ENCODE measurements at places on chromosomes 3 and 15.

DNA sequence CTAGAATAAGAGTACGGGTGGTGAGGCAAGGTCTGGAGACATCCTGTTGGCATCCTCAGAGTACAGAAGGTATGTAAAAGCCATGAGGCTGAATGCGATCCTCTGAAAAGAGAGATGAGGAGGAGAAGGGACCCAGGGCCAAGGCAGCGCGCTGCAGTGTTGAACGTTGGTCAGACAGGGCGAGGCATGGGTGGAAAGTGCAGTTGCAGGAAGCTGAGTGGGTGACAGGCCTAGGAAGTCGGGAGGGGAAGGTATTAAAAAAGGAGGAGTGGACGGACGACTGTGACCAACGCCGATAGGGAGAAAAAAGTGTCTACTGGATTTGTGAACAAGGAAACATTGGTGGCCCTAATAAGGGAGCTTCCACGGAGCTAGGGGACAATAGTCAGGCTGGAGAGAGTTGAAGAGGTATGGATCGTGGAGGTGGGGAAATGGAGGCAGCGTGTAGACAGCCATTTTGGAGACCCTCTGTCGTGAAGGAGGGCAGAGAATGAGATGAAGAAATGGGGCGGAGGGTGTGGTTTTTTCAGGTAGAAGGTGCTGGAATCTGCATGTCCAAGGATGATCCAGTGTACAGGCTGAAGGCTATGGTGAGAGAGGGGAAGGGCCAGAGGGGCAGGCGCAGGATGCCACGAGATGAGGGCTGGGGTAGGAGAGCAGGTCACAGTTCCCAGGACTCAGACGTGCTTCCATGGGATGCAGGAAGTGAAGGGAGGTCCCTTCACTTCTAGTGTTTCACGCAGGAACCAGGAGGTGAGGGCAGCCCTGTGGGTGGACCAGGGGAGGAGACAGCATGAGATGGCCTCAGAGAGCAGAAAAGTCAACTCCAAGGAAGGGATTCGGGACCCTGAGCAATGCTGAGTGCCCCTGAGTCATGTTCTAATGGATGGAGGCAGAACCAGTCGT lies 115.9 kb downstream of the ASB7 start:
- no peak for DNase-seq

DNA sequence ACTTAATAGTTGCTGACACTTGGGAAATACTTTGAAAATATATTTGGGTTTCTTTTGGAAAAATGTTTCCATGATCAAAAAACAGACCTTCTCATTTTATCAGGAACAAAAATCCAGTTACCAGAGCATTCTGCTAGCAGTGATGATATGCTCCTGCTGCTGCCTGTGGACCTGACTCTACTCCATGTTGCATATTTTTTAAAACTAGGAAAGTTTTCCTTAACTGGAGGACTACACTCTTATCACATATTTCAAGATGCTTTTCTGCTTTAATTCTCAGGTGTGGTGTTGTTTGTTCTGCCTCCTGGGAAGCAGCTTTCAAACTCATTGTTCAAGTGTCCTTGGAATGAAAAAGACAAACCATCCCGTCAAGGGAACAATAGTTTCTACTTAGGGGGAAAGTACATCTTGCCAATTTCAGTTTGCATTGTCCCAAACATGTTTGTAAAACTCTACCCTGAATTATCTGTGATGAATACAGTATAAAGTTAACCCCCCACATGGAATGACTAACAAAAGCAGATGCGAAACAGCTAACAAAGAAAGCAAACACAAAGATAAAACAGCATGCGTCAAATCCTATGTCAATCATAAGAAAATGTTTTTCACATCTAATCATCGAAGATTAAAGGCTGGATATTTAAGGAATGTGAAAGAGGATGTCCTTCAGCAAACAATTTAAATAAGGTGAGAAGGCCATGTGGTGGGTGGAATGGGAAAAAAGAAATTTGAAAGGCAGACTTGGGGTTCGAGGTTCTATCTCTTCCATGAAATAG lies 40.1 kb upstream of the PSMD6 start:
- DNase-seq: no peak

- no peak for DNase-seq
Measured at GRCh38 chr3:194246709-194247349, 104.3 kb downstream of the CPN2 start.

DNA sequence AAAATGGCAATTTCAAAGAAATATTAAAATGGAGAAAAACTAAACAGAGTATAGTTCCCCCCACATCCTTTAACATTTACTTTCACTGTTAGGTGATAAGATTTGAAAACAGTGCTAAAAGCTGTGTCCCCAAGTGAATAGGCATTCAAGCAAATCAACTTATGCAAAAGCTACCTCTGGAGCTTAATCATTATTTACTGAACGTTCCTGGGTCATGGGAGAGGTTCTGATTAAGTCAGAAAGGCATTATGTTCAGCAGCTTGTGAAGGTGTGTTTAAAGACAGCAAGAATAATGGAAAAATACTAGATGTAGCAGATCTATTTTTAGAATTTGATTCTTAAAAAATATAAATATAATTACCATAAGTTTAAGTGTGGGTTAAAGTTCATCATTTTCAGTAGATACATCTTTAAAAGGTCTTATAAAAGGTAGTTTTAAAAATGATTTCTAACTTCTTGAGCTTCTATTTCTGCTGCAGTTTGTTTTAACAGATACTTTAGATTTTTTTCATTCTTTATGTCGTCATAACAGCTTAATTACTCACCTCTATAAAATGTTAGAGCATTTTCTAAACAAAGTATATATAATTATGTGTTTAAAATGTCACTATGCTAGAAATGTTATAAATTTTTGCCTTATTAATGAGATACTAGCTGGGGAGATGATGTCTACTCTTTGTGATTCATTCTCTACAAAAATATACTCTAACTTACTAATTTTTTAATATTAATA lies 127.9 kb downstream of the MITF start:
- no peak for DNase-seq

- DNase-seq: no peak
Measured at GRCh38 chr3:27342267-27342666, 26.9 kb downstream of the NEK10 start.

GRCh38 chr3:64368257-64369020 lies 143.2 kb upstream of the PRICKLE2 start:
- DNase-seq: no peak

GRCh38 chr3:17301271-17301670 lies 416.5 kb downstream of the PLCL2 start:
- no peak for DNase-seq

- DNase-seq: no peak
Measured at GRCh38 chr15:72229947-72230196, 1.1 kb downstream of the PKM start.

GRCh38 chr3:72033666-72034428 lies 248.9 kb upstream of the PROK2 start:
- no peak for DNase-seq

DNA sequence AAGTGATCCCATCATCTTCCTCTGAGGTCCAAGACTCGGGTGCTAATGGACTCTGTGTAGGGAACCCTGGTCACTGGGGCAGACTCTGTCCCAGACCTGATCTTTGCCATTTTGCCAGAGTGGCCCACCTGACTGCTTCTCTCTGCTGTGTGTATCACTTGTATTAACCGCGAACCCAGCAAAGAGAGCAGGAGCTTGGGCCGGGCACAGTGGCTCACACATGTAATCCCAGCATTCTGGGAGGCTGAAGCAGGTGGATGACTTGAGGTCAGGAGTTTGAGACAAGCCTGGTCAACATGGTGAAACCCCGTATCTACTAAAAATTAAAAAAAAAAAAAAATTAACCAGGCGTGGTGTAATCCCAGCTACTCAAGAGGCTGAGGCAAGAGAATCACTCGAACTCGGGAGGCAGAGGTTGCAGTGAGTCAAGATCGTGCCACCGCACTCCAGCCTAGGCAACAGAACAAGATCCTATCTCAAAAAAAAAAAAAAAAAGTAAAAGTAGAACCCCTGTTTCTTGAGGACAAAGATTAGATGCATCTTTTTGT lies 32.9 kb upstream of the CYP11A1 start:
- no peak for DNase-seq

GRCh38 chr3:127448161-127448561 lies 142.4 kb downstream of the TPRA1 start:
- no peak for DNase-seq

DNA sequence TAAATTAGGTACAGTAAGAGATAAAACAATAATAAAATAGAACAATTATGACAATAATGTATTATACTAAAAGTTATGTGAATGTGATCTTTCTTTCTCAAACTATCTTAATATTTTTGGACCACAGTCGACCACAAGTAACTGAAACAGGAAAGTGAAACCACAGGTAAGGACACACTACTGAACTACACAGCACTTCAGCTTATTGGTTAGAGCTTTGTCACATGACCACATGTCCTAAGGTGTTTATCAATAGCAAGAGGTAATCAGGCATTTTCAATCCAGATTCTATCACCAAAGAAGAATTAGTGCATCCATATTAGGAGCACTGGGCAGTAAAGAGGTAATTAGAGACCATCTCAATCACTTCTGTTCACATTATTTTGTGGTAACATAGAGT lies 392.8 kb downstream of the RSL24D1 start:
- no peak for DNase-seq

DNA sequence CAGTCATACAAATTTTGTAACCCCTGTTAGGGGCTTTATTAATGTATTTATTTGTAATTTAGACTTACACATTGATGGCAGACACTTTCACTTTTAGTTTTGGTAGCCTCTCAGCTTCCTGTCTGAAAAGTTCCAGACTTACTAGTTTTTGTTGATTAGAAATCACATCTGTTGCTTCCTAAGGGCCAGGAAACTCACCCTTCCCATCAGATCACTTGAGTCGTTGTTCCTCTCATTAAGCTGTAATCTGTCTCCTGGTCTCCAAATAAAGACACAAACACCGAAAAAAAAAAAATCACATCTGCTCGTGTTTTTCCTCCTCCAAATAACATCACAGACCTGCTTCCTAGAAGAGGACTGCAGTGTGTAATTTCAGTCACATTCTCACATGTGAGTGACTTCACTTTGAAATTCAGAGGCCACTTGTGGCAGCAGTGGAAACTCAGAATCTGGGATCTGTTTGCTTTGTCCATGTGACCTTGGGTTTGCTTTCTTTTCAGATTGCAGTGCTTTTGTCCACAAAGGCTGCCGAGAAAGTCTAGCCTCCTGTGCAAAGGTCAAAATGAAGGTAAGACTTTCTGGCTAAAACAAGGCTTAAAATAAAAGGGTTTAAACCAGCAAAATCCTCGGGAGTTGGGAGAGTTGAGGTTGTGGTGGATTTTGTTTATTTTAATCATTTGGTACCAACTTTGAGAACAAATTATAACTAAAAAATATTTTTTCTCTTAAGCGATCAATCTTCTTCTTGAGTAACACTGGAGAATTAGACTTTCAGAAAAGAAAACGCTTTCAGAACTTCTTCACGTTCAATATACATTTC lies 87.0 kb downstream of the KLHL25 start:
- no peak for DNase-seq

DNA sequence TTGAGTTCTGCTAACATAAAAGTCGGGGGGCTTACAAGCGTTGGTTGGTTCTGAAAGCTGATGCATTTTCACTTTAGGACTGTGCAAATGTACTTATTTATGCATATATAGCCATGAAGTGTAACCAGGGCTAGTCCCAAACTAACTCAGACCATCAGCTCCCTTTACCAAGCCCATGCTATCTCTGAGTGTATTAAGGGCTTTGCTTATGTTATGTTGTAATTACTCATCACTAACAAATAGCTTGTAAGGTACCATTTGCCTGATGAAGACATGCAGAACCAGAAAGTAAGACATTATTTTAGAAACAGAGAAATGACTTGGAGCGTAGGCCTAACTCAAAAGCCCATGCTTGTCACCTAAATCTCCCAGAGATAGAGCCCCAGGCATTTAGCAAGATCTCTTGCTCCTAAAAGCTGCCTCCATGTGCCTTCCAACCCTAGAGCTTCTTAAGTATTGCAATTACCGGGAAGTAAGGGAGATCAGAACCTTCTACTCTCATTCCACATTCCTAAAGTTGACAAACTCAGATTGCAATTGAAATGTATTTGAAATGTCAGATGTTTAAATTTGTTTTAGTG lies 362.9 kb upstream of the RBMS3 start:
- DNase-seq: no peak

DNA sequence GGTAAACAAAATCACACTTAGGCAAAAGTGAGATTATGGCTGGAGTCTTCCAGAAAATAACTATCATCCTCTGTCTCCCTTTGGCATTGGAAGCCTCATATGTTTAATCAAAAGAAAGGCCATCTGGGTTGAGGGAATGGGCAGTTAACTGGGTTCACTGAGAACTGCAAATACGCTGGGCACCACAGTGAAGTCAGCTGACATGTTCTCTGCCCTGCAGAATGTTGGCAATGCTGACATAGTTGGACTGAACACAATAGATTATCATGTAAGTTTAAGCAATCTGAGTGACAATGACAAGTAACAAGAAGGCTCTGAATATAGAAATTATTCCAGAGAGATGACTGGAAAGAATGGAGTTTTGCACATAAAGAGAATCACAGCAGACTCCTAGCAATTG lies 43.8 kb upstream of the SLC25A26 start:
- no peak for DNase-seq

DNA sequence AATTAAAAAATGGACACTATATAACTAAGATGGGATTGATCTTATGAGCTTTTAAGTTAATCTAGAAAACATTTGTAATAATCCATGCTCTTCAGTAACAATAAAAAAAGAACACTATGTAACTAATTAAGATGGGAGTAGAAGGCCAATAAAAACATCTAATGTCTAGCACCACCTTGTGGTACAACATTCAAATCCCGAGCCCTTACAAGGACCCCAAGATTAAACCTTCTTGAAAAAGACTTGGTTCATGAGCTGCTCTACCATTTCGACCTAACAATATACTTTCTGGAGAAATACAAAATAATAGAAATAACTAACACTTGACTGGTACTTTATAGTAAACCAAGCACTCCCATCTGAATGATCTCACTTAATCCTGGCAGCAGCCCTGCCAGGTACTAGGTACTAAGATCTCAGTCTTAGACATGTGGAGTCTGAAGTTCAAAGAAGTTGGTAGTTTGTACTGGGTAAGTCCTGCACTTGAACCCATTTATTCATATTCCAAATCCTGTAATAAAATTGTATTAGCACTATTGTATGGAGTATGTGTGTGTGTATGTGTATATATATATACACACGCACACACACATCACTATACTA lies 21.8 kb downstream of the METTL6 start:
- no peak for DNase-seq

GRCh38 chr3:139378587-139379241 lies 10.7 kb downstream of the COPB2 start:
- DNase-seq: no peak

DNA sequence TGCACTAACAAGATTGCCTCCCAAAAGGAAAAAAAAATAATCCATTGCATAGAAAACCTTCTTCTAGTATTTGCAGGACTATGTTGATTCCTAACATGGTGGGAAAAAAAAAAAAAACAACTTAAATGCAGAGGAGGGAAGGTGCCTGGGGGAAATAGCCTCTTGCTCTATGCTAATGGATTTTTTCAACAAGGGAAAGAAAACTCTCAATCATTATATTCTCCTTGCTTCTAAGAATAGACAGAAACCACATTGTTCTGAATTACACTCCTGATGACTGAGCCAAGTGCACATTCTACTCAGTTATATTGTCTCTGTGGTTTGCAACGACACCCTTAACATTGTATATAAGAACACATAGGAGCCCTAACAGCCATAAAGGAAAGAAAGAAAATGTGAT lies 760.2 kb downstream of the NAALADL2 start:
- no peak for DNase-seq
